Activated CD4-positive, alpha-beta T cell treated with anti-CD3 and anti-CD28 coated beads, Interleukin-2, amount 50 U/mL, for 1 hour (primary cell): ENCODE measurements at places on chromosomes 11 and 22.

GRCh38 chr22:36245805-36246356 lies 6.6 kb upstream of the APOL2 start:
- no peak for DNase-seq

- DNase-seq: no peak
Observed at GRCh38 chr11:114311946-114312345, 15.7 kb downstream of the NNMT start.

GRCh38 chr11:12565406-12565805 lies 108.8 kb upstream of the TEAD1 start:
- no peak for DNase-seq

DNA sequence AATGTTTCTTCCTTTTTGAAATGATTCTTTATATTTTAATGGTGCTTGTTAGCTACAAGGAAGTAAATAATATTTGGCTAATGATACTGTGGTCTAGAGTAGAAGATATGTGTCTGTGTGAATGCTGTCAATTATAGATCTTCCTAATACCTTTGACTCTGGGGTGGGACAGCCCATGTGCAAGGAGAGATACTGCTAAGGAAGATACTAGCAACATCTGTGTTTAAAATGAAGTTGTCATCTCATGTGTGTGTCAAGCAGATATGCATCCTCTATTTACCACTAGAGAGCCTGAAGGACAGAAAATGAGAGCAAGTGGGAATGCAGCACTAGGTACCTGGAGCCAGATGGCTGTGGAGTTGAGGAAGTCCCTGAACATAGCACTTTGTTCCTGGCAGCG lies 34.1 kb downstream of the PPME1 start:
- DNase-seq: no peak

DNA sequence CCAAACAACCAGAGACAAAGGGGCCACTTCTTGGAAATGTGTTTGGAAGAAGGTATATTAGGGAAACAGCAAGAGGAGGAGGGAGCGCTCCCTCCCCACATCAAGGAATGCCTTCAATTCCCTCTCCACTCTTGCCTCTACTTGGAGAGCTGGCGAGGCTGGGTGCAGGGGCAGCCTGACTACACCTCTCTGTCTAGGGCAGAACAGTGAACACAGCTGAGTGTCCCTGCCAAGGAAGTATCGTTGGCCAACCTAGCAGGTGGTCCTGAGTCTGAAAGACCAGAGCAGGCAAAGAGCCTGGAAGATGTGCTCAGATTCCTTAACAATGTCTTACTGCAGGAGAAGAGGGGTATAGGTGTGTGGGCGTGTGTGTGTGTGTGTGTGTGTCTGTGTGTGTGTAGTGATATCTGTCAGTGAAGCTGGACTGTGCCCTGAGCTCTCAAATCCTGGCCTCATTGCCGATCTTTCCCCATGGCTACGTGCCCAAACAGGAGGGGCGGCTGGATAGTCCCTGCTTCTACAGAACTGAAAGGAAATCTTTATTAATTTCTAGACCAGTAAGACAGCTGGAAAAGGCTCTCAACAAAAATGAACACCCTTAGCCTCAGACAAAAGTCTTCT lies 46.8 kb downstream of the PAMR1 start:
- no peak for DNase-seq

DNA sequence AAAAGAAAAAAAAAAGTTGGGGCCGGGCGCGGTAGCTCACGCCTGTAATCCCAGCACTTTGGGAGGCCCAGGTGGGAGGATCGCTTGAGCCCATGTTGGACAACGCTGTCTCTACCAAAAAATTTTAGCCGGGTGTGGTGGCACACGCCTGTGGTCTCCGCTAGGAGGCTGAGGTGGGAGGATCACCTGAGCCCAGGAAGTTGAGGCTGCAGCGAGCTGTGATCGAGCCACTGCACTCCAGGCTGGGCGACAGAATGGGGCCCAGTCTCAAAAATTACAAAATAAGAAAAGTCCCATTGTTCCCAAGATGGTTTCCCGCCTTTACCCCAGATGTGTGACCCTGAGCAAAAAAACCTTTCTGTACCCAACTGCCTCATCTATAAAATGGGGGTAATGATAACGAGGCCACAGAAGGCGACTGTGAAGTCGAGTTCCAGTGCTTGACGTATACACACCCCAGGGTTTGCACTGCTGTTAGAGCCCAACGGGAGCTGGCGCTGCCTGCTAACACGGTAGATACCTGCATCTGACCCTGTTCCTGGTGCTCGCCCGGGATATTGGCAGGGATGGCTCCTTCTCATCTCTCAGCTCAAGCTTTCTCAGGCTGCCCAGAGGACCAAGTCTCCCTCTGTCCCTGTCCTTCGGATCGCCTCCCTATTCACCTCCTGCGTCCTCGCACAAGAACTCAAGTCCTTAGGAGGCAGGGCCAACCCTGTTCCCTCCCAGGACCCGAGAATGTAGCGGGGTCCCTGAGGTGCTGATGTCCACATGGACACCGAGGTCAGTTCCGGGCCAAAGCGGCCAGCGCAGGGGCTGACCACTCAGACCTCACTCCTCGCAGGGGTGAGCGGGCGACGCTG lies 1.1 kb upstream of the RPLP2 start:
- no peak for DNase-seq

DNA sequence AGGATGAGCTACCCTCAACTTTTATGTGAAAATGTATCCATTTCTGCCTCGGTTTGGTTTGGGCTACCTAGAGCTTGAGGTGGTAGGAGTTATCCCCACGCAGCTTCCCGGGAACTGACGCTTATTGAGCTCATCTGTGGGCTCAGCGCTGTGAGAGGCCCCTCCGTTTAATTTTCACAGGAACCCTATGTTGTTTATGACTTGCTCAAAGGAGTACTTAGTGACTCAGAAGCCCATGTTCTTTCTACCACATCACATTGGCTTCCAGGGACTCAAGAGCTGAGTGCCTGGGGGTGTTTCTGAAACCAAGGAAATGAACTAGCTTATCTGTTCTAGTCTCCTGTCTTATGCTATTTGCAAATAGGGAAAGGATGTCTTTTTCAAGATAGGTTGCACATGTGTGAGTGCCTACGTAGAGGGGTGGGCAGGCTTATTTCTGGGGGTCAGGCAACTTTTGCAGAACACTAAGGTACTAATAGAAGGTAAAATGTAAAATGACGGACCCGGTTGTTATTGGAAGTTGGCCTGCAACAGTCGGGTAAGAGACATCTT lies 40.5 kb downstream of the MICAL2 start:
- no peak for DNase-seq

DNA sequence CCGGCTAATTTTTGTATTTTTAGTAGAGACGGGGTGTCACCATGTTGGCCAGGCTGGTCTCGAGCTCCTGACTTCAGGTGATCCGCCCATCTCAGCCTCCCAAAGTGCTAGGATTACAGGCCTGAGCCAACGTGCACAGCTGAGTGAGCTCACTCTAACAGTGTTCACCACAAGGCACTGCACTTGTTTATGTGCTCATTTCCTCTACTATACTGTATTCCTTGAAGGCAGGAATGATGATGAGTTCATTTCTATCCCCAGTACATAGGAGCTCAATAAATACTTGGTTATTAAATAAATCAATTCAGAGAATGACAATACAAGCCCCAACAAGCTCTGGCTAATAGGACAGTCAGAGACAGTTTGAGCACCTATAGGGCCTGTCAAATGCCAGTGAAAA lies 29.1 kb downstream of the ALG8 start:
- DNase-seq: no peak

DNA sequence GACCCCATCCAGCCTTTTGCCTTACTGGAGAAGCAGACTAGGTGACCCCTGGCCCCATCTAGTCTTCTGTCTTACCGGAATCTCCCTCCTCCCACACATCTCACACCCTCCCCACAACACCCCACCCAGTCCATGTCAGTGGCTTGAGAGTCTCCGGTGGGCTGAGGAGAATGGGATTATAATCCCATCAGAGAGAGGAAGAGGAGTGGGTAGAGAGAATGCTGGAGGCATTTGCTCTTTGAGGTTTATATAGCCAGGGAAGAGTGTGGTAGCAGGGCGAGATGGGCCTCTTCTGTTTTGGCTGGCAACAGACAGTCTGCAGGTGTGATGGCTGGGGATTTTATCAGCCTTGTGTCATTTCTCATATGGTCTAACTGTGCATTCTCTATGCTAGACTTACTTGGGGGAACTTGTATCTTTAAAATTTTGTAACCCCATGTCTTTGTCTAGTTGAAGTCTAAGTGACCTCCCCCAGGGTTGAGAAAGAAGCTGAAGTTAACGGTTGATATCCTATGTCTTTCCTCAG lies 50.3 kb downstream of the GRAMD1B start:
- no peak for DNase-seq

- no peak for DNase-seq
Observed at GRCh38 chr11:2650343-2650867, 49.4 kb downstream of the KCNQ1OT1 start.

DNA sequence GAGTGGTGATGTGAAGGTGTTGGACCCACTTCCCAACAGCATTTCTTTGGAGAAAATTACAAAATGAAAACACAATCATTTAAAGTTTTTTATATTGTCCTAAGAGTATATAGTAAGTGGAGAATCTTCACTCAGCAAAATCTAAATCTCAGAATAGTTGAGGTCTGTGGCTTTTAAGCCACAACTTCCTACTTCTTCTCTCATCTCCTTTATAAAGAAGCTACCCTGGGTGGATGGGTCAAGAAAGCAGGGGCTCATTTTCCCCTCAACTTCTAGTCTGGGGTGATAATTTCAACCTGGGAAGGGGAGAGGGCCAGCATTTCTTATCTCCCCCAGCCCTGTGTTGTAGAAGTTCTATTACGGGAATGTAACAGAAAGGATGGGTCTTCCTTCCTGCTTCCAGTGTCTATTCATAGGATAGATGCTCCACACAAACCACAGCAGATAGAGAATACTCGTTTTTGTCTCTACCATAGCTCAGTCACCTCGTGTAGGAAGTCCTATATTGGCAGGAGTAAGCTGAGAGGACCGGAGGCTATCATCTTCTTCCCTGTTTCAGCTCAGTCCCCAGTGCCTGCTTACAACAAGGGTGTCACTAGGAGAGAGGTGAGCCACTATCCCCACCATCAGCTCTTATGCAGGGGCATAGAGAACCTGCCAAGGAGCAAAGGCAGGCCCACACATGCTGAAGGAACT lies 341.5 kb downstream of the CASP12 start:
- DNase-seq: no peak

DNA sequence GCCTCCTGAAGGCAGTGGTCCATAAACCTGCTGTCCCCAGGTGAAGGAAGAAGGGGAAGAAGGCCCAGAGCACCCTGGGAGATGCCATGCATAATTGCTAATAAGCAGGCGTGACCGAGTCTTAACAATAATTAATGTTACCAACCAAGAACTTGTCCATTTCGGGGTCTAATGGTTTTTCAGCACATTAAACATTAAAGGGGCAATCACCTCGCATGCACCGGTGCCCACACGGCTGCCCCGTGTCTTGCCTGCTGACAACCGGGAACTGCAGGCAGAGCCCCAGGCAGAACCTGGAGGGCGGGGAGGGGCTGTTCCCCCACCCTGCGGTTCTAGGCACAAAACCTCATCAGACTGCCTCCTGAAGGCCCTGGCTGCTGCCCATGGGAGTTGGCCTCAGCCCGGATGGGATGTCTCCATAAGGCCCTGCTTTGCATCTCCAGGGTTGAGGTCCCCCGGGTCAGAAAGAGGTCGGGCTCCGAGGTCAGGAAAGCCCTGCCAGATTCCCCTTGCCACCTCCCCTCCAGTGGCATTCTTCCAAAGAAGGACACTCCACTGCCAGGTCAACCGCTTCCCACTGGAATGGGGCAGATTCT lies 169.0 kb downstream of the BUD13 start:
- DNase-seq: no peak

DNA sequence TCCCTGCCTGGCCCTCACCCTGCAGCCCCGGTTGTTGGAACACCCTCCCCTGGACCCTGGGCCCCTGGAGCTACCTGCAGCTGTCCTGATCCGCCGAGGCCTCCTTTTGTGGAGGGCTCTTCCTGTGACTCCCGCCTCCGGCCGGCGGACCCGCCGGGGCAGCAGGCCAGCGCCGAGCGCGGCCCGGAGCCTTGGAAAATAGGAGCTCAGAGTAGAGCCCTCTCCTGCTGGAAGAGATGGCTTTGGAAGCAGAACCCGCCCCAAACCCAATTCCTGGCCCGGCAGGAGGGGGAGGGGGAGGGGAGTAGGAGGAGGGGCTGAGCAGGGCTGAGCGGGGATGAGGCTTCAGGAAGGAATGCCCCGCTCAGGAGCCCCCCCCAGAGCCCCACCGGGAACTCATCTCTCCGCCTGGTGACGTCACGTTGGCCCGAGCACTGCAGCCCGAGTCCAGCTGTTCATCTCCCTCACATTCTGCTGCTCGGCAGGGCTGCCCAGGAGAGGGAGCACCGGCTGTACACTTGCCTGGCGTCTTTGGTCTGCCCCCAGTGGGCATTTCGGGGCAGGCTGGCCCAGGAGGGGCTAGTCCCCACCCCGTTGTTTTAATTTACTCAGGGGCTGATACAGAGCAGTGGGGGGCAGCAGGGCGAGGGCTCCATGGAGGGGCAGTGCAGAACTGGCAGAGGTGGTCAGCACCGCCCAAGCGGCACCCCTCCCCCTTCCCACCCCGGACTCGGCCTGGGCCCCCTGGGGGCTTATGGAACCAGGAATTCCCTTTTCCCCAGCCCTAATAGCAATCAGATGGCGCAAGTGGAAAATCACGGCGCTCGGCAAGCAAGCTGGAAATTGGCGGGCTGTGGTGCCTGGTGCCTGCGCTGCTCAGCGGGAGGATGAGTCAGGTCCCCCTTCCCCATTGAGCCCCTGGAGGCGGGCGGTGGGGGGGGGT lies at the start of gene MRGPRF:
Gene MRGPRF (minus strand): TSS at position 238 of the 943 bp plus-strand sequence. CDS start 3,345 bp downstream, outside the sequence.
- DNase-seq: no peak

- no peak for DNase-seq
Observed at GRCh38 chr11:19173004-19173689, 28.6 kb downstream of the CSRP3 start.

DNA sequence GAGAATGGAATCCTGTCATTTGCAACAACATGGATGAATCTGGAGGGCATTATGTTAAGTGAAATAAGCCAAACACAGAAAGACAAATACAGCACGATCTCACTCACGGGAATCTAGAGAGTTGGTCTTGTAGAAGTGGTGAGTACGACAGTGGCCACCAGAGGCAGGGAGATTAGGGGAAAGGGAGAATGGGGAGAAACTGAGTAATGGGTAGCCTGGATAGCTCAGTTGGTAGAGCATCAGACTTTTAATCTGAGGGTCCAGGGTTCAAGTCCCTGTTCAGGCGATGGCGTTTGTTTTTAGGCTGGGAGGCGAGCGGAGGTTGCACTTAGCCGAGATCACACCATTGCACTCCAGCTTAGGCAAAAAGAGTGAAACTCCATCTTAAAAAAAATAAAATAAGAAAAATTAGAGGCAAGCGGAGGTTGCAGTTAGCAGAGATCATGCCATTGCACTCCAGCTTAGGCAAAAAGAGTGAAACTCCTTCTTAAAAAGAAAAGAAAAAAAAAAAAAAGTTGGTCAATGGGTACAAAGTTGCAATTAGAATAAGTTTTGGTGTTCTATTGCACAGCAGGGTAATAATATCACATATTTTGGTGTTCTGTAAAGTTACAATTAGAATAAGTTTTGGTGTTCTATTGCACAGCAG lies 95.7 kb upstream of the UBASH3B start:
- DNase-seq: no peak
